ENCODE measurements at places on chromosomes 1 and 21.
A peak's percentile ranks its signal among the peaks of the same experiment; 100 is the strongest.

DNA sequence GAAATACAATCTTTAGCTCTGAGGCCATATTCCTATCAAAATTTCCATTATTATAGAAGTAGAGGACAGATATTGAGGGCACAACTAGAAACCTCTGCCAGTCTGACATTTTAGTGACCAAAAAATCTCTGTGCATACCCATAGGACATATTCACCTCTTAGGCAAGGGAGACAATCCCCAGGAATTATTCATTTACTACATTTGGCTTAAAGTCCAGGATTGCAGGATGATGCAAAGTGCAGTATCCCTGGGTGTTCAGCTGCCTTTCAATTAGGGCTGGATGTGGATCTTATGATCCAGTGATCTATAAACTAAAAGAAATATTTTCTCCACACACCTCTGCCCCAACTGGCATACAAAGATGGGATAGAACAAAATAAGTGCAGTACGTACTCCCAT lies 50.9 kb downstream of the PTGS2 start:
- DNase-seq: no peak

GRCh38 chr1:235513495-235514366 lies 9.5 kb upstream of the B3GALNT2 start:
- DNase-seq: no peak

- DNase-seq: no peak
These were observed 116.2 kb upstream of the ATP1A1 start for GRCh38 chr1:116256875-116257274.

- no peak for DNase-seq
These were observed 137.7 kb downstream of the NAV1 start for GRCh38 chr1:201676641-201677040.

DNA sequence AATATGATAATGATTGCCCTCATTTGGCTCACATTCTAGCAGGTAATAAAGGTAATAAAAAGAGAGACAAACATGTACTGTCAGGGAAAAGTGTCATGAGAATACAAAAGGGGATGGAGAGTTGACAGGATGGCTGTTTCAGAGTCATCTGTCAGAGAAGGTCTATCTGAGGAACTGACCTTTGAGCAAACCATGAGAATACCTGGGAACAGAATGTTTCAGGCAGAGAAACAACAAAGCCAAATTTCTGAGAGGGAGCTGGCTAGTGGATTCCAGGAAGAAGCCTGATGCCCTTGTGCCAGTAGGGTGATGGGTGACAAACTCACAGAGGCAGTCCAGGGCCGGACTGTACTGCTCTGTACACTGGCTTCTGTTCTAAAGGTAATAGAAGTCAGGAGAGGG lies 107.2 kb downstream of the C1orf21 start:
- no peak for DNase-seq

DNA sequence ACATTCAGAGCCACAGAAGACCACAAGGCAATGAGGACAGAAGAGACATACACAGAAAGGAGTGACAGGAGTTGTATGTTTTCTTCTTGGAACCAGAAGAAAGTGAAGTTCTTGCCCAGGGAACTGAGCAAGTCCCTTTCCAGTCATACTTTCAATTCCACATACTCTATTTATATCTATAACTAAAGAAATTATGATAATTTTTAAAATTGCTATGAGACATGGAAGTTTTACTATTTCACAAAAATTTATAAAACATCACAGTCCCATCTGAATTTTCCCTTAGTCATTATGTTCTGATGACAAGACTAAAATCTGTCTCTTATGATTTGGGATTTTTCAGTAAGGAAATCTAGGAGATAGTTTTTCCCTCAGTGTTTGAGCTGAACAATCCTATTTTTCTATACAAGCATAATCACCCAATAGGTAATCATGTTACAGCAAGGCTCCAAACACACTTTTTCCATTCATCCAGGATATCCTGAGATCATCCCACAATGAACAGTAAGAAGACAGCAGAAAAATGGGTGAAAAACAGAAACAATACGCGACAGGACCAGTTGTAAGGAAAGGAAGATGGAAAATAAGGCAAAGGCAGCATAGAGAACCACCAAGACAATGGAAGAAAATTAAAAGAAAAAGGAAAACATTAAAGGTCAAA lies 154.6 kb downstream of the VAV3 start:
- DNase-seq: no peak

DNA sequence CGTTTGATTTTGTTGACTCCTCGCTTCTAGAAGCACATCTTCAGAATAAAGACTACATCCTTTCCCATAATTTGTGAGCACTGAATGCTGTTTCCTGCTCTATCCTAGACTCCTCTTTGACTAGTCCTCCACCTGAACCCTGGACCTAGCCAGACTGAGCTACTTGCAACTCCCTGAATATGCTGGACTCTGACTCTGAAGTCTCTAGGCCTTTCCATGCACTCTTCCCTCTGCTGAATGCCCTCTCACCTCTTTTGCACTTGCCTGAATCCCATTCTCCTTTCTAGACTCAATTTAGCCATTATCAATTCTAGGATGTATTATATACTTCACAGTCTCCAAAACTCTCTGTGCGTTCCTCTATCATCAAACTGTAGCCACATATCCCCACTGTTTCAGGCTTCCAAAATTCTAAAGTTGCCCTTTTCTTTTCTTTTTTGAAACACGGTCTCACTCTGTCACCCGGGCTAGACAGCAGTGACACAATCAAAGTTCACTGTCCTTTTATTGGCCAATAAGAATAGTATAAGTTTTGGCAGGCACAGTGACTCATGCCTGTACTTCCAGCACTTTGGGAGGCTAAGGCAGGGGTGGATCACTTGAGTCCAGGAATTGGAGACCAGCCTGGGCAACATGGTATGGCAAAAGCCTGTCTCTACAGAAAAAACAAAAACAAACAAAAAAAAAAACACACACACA lies 127.0 kb downstream of the LTN1 start:
- no peak for DNase-seq

GRCh38 chr1:81226603-81226928 lies 574.2 kb upstream of the ADGRL2 start:
- DNase-seq: no peak

- no peak for DNase-seq
These were observed 16.4 kb upstream of the ATP1A1 start for GRCh38 chr1:116356673-116357072.

DNA sequence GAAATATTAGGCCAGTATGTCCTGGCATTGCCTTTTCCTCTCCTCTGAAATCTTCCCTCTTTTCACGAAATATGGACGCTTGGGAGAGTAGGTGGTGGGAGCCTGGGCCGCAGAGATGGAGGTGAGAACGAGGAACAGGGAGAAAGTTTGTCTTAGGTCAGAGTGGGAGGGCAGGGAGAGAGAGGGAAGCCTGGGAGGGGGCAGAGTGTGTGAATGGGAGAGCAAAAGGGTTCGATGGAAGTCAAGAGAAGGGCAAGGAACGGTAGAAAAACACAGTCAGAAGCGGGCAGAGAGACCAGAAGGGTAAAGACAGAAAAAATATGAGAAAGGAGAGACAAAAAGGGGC lies 1.2 kb downstream of the TRABD2B start:
- DNase-seq: no peak

- peak; percentile 94 for DNase-seq
These were observed 17.9 kb upstream of the FMOD start for GRCh38 chr1:203368624-203369451.

GRCh38 chr1:2430592-2430973 lies 18.2 kb upstream of the PEX10 start:
- no peak for DNase-seq

GRCh38 chr1:83912876-83913275 lies 86.1 kb downstream of the TTLL7 start:
- DNase-seq: no peak

DNA sequence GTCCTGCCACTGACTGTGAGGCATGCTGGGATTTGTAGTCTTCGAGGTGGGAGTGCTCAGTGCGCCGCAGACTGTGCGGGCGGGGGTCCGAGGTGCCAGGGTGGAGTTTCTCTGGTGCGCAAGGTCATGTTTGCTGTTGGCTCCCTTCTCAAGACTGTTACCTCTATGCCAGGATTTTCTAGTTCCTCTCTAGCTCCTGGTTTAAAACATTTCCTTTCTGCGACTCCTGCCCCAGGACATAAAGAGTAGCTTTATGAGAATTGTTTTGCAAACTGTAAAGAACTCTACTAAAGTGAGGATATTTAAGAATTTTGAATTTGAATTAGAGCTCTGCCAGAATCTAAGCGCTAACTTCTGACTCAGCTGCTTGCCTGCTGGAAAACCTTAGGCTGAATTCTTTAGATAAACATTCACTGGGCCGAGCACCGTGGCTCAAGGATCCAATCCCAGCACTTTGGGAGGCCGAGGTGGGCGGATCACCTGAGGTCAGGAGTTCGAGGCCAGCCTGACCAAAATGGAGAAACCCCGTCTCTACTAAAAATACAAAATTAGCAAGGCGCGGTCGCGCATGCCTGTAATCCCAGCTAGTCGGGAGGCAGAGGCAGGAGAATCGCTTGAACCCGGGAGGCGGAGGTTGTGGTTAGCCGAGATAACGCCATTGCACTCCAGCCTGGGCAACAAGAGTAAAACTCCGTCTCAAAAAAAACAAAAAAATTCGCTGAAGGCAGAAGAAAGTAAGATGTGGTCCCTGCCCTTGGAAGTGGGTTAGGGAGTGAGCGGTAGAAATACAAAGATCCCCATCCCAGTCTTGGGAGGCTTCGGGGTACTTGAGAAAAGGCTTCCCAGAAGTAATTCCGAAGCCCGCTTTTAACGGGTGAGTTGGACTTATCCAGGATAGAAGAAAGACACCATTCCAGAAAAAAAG lies 992 bp upstream of the USP48 start:
- DNase-seq: no peak

GRCh38 chr1:229390130-229390529 lies 43.8 kb downstream of the ACTA1 start:
- no peak for DNase-seq

GRCh38 chr1:175383239-175383638 lies 190.7 kb upstream of the KIAA0040 start:
- DNase-seq: no peak

GRCh38 chr1:247054992-247055415 lies 23.6 kb downstream of the ZNF670 start:
- DNase-seq: no peak

DNA sequence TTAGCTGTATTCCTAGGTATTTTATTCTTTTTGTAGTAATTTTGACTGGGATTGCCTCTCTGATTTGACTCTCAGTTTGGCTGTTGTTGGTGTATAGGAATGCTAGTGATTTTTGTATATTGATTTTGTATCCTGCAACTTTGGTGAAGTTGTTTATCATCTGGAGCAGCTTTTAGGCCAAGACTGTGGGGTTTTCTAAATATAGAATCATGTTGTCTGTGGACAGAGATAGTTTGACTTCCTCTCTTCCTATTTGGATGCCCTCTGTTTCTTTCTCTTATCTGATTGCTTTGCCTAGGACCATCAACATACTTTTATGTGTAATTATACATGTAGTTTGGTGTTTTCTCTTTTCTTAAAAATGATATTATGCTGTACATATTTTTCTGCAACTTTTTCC lies 27.2 kb downstream of the CD46 start:
- DNase-seq: no peak

DNA sequence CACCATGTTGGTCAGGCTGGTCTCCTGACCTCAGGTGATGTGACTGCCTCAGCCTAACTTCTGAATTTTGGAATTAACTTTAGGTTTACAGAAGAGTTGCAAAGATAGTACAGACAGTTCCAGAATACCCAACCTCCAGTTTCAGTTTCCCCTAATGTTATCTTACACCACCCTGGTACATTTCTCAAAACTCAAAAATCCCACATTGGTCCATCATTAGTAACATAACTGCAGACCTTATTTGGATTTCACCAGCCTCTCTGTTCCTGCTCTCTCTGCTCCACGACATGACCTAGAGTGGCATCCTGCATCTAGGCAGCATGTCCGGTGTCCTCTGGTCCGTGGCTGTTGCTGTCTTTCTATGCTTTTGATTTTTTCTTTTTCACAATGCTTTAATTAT lies 5.0 kb upstream of the ZC3H12A start:
- no peak for DNase-seq

DNA sequence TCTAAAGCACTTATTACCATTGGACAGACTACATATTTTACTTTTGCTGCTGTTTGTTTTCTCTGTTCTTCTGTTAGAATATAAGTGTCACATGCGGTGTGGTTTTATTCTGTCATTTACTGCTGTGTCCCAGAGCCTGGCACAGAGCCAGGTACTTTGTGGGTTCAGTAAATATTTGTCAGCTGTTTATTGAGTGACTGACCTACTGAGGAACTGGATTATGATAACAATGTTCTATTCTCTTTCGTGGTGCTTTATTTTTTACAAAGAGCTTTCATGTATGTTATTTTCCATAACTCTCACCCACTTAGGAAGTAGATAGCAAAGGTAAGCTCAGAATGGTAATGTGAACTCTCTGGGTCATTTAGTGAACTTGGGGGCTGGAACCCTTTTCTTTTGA lies 118.8 kb downstream of the RWDD3 start:
- DNase-seq: no peak

All from sigmoid colon (tissue), 7 donors.